ENCODE measurements at places on chromosomes 5 and 9.

DNA sequence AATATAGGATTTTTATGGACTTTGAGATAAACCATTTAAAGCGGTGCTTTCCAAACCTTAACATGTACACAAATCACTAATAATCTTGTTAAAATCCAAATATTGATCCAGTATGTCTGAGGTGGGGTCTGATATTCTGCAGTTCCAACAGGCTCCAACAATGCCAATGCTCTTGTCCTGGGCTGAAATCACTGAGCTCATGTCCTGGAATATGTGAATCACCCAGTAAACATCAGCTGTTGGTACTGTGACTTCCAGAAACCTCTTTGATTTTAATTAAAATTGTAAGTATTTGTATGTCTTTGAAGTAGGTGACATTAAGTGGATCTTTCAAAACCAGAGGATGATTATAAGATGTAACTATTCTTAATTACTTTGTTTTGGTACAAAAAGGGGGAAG lies 52.8 kb upstream of the CAST start:
- DNase-seq, result no peak

GRCh38 chr5:136128481-136128880 lies 4.2 kb upstream of the SMAD5 start:
- DNase-seq, result no peak

DNA sequence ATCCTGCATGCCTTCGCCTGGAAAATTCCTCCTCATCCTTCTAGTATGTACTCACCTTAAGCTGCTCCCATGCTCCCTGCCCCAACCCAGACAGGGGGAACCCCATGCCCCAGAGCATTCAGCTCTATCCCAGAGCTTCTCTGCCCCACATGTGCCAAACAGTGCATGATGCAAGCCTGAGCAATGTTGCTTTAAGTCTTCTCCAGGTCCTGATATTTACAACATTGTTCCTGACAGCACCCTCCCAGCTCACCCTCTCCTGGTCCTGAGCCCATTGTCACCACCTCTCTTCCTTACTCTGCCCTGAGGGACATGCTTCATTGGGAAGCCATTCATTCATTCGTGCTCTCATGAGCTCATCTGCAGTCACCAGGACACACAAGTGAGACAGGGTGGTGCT lies 23.4 kb upstream of the BARX1 start:
- no peak for DNase-seq

GRCh38 chr5:156126716-156127115 lies 200.2 kb upstream of the SGCD start:
- DNase-seq, result no peak

GRCh38 chr9:99057665-99058625 lies 47.0 kb upstream of the TGFBR1 start:
- no peak for DNase-seq

DNA sequence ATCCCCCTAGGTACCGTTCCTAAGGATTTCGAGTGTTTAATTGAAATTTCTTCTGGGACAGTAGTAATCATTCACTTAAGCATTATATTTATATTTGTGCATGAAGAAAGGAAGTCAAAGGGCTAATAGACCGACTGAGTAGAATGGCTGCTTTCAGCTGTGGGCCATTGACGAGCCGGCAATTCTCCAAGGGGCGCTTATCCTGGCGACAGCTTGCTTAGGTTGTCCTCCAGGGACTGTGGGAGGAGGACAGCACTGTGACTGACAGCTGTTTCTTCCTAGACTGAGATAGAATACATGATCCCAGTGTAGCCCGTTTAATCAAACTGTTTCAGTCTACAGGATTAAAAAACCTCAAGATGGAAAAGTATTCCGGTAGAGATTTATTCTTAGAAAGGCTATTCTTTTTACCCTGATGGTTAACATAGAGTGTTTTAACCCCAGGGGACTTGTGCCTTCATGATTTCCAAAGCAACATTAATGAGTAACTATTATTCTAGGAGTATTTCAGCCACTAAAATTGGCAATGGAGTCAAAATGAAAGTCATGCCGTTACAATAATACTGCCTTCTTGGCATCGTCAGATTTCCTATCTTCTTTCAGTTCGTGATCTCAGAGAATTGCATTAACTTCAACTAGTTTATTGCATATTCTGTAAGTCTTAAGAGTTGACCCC lies 943.1 kb upstream of the WWC1 start:
- DNase-seq, result no peak

DNA sequence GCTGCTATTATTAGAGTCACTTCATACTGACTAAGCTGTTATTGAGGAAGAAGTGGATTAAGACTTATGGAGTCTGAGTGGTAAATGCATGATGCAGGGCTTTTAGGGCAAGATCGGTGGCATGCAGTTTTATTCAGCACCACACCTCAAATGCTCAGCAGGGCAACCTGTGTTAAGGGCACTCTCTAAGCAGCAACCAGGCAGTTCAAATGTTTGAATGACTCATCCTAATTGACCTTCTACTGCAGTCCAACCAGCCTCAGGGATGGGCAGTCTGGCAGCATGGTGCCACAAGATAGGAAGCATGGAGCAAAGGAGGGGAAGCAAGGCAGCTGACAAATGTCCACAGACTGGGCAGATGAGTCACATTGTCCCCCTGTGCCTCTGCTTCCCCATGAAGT lies 80.2 kb upstream of the MIER3 start:
- DNase-seq, result no peak

- DNase-seq, result no peak
These were observed 43.7 kb upstream of the ITGA1 start for GRCh38 chr5:52743970-52744369.

DNA sequence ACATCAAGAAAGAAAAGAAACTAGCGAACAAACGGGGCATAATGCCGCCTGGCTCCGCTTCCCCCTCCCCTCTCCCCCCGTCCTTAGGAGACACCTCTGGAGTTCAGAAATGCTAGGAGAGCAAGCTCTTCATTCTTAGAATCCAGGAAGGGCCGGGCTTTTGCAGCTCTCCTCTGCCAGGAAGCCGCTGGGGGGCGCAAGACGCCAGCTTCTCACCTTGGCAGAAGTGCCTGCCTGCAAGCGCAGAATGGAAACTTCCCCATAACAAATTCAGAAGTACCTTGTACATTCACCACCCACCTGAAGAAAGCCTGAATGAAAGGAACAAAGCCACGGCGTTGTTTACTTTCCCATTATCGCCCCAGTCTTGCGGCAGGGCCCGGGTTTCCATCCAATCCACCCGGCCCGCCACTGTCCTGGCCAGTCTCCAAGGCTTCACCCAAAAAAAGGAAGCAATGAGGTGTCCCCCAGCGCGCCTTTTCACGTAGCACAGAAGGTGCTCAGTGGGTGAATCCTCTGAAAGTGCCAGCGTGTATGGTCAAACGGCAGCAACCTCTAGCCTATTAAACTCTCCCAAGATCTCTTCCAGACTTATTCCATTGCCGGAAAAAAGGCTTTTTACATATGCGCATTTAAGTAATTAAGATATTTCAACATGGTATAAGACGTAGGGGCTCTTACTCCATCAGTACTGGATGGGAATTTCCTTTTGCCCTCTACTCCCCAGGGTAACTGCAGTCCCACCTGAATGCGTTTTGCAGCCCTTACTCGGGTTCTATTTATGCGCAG lies 1.6 kb upstream of the GADD45G start:
- DNase-seq, result peak; percentile 93

DNA sequence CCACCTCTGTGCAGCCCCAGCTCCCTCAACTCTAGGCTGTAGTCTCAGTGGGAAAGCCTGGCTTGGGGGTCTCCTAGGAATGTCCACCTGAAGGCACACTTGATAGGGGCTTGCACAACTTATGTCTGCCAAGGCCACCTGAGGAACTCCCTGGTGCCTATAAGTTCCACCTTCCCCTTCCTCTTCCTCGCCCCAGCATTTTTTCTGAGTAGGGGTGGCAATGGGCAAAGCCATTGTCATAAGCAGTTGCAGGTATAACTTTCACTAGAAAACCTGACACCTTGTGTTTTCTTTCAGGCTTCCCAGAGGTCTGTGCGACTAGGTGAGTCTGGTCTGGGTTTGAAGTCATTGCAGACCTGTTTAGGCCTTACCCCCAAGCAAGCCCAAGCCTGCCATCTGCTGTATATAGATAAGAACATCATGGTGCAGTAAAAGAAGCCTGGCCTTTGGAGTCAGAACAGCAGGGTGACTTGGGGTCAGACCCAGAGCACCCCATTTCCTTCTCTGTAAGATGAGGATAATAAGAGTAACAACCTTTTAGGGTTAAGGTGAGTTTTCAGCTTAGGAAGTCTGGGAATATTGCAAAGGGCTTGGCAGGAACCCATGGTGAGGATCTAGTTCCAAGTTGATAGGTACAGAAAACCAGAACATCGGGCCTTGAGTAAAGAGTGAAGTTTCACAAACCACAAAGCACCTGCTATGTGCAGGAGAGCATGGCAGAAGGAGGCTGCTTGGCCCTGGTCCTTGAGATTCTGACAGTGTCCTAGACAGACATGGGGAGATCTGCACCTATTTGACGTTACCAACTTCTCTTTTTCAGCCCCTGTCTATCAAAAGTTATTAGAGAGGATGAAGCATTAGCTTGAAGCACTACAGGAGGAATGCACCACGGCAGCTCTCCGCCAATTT lies 33.8 kb downstream of the TGFBI start:
- no peak for DNase-seq

GRCh38 chr9:98002808-98003207 lies 19.7 kb downstream of the ANP32B start:
- no peak for DNase-seq

- DNase-seq, result no peak
These were observed 463.8 kb downstream of the TLE1 start for GRCh38 chr9:81225596-81225995.

GRCh38 chr9:111566234-111566633 lies 33.2 kb downstream of the PTGR1 start:
- no peak for DNase-seq

- no peak for DNase-seq
These were observed 13.9 kb downstream of the PRRC2B start for GRCh38 chr9:131407717-131408195.
